ENCODE measurements at places on chromosomes 3 and 15.

DNA sequence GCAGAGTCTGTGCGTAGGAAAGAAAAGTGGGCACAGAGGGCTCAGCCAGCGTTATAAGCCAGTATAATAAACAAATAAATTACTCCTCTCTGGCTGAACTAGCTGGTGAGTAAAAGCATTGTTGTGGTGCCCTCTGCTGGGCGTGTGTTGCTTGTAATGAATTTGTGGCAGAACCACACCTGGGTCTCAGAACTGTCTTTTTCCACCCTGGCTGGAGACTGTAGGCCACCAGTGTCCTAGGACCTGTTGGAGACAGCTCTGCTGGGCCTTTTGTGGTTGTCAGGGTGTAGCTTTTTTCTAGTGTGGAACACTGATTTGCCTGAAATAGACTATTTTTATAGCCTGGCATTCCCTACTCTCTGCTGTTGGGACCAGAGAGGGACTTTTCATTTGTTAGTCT lies 130.5 kb upstream of the EIF1B start:
- DNase-seq, result peak; percentile 1

DNA sequence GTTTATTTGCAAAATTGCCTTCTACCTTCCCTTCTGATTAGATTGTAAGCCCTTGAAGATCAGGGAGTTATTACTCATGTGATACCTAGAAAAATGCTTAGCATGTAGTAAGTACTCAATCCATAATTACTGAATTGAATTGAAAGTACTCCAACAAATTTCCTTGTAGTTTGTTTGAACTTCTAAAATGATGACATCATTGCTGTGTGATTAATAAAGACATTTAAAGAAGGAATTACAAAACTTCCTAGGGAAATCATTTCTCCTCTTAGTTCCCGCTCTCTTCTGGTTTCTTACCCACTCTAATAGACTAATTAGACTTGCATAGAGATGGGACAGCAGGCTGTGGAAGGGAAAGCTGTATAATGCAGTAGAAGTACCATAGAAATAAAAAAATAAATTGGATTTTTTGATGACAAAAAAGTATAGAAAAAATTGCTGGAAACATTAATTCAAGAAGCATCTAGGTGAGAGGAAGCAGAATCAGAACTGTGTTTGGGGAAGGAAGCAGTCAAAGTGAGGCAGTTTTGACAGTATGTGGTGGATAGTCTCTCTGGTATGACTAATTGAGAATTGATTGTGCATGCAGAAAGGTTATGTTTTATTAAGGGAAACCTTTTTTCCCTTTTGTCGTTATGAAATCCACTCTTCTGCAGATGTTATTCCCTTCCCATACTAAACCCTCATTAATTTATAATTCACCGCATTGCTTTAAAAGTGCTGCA lies 93.0 kb downstream of the ALCAM start:
- no peak for DNase-seq

GRCh38 chr3:101244212-101244575 lies 76.2 kb downstream of the IMPG2 start:
- DNase-seq, result no peak

DNA sequence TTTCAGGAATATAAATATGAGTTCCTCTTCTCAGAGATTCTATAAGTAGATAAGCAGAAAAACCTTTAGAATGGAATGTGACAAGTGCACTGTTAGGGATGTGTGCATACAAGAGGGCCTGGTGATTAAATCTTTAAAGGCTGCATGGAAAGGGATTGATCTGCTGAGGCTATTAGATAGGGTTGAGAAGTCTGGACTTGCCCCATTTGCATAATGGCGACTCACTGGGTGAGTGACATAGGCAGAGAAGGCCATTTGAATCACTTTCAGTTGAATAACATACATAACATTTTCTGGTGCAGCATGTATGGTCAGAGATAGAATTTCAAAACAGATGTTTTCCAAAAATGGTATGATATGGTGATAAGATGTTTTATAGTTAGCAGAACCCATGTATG lies 156.9 kb downstream of the ZNF621 start:
- no peak for DNase-seq

DNA sequence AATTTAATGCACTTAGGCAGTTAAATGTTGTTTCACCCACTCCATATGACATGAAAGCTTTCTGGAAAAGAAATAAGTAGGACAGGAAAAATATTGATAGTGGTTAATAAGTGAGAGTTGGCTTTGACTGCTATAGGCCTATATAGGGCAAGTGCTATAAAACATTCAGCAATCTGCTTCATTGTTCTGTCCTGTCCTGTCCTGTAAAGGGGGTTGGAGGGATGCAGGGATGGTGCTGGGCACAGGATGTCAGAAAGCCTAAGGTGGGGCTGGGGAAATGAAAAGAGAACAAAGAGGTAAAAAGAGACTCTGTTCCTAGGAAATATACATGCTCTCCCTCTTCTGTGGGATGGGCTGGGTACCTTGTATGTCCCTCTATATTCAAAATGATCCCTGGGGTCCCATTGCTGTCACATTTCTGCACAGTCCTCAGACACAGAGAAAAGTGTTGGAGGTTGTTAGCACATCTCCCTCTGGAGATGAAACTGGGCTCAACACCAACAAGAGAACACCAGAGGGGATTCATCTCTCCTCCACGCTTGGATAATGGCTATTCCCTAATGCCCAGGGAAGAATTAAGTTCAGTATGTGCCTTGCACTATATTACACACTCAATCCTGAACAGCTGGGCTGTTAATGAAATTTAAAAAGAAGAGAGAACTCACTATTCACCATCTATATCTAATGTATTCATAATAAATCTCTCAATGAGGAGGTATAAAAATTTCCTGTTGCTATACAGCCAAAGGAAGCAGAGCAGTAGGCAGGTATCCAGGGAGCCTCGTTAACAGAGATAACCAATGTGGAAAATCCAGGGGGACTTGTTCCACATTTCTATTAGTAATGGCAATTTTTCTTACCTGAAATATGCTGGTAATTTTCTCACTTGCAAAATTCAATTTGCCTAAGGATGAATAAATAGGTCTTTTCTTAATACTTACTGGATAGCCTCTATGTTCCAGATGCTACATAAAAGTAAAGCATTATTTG lies 108.1 kb upstream of the ZBED2 start:
- DNase-seq, result no peak

- DNase-seq, result no peak
These were observed 44.4 kb upstream of the B3GALNT1 start for GRCh38 chr3:161149529-161149928.
